Activated CD4-positive, alpha-beta T cell treated with anti-CD3 and anti-CD28 coated beads, Interleukin-10, Interleukin-2, amounts not matched to agents 100 ng/mL and 50 ng/mL, durations not matched to agents 16 hours and 8 hours (primary cell): ENCODE measurements at places on chromosomes 2 and 18.

- no peak for DNase-seq
Observed at GRCh38 chr2:198168651-198169050, 364.3 kb downstream of the PLCL1 start.

- DNase-seq: peak; percentile 70
Observed at GRCh38 chr2:200471324-200471848, 38.5 kb downstream of the KCTD18 start.

DNA sequence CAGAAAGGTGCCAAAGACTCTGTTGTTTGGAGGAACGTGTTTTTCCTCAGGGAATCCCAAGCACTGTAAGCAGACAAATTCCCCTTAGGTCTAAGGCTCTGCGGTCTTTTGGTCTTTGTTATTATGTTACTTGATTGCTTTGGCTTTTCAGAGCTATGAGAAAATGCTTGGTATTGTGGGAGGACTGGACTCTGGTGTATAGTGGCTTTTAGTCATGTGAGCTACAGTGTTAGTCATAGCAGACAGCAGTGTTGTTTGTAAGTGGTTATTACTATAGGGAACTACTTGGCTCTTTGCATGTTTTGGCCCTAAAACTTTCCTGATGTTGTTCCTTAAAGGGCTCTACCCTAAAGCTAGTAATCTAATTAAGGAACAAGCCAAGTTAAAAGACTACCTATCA, 956.2 kb upstream of the LRATD1 start:
- no peak for DNase-seq

DNA sequence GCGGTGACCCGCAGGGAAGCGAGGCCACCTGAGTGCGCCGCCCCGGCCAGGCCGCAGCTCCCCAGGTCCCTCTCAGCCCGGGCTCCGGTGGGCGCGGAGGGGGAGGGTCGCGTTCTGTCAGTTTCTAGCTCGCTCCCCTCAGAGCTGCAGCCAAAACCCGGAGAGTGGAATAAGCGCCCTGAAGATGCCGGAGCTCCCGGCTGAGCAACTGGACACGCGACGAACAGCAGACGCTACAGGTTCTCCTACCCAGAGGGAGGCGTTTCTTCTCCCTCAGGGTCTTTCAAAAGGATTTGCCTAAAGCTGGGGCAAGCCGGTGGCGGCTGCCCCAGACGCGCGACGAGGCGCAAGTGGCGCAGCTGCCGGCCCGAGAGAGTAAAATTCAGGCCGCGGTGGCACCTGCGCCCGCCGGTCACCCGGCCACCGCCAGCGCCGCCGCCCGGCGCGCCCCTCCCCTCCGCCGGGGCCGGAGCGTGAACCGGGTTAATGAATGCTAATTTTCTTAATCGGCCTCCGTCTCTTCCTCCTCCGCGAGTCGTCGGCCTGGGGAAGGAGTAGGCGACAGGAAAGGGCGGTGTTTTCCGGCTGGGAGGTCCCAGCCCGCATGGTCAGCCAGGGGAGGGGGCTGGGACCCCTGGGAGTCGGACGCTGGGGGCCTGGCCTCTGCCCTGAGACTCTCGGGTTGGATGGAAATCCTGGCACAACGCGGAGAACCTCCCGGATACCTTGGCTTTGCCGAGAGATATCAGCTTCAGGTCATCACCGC, 845 bp upstream of the CDC42EP3 start:
- DNase-seq: peak; percentile 61

DNA sequence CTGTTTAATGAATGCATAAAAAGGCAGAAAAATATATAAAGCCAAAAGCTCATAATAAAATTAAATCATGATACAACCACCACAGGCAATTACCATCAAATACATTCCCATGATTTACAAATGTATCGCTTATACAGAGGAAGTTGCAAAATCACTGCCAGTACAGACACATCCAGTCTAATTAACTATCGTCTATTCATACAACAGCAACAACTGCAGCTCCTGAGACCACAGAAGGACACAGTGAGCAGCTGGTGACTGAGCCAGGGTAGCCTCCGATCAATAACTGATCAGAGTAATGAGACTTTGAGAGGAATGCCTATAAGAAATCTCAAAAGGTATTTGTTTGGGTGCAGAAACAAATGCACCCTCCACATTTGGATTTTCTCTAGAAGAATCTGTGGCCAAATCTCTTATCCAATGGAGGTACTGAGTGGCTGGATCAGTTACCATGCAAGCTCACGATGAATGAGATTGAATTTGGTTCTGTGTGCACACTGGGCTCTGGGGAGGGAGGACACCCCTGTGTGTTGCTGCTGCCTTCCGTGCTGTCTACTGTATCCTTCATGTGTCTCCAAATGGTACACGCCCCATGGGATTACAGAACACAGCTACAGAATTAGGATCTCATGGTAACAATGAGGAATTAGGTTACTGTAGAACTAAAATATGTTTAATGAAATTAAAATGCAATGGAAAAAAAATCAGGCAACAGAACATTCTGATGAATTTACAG, 119.6 kb downstream of the MBP start:
- no peak for DNase-seq

DNA sequence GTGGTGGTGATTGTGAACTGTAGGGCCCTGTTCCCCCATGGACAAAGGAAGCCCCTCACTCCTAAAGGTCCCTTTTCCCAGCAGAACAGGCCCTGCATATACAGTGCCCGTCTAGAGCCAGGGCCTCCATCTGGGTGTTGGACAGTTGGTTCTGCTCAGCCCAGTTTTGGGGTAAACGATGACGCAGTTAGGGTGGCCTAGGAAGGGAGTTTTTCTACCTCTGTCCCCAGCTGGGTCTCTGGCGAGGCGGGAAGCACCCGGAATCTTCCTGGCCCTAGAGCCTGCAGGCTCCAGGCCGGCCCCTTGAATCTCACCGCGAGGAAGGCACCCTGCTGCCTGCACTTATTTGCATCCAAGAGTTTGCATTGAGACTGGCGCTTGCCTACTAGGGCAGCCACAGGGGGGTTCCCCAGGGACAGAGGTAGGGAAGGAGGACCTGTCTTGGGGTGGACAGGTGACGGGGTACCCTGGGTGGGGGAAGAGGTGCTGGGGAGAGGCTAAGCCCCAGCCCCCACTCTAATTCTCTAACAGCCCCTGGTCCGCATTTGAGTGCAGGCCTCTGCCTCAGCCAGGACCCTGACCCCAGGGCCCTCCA, 529 bp upstream of the MTA3 start:
- DNase-seq: no peak

DNA sequence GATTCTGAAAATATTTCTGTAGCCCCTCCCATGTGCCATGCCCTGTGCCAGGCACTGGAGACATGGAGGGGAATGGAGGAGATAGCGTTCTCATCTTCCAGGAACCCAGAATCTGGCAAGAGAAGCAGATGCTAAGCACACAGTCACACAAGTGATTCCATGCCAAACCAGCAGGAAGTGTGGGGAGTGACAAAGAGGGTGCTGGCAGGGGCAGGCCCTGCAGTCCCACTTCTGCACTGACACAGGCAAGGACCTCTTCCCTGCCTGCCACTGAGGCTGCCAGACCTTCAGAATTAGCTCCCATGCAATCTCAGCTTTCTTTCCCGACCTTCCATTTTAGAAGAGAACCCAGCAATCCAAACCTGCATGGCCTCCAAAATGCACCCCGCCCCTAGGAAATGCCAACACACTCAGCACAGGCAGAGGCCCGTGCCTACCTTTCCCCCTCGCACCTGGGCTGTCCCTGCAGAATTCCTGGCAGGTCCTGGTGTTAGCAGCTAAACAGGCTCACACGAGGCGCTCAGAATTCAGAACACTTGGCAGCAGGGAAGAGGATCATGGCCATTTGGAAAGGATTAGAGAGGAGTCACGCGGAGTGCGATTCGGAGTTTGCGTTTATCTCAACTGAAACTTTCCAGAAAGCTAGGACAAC, 155.3 kb downstream of the MSH2 start:
- DNase-seq: no peak

- DNase-seq: peak; percentile 7
Observed at GRCh38 chr2:108304975-108305374, 16.3 kb downstream of the SULT1C2 start.

- DNase-seq: no peak
Observed at GRCh38 chr2:231132129-231132528, 7.3 kb upstream of the HTR2B start.

DNA sequence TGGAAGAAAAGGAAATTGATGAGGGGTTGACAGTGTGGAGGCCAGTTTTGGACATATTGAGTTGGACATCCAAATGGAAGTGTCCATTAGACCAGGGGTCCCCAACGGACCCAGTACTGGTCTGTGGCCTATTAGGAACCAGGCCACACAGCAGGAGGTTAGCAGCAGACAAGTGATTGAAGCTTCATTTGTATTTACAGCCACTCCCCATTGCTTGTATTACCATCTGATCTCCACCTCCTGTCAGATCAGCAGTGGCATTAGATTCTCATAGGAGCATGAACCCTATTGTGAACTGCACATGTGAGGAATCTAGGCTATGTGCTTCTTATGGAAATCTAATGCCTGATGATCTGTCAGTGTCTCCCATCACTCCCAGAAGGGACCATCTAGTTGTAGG, 99.1 kb downstream of the MTX2 start:
- DNase-seq: no peak

- DNase-seq: no peak
Observed at GRCh38 chr18:7082671-7083070, 34.9 kb downstream of the LAMA1 start.

GRCh38 chr18:23849141-23849540, 159.9 kb downstream of the LAMA3 start:
- DNase-seq: no peak

DNA sequence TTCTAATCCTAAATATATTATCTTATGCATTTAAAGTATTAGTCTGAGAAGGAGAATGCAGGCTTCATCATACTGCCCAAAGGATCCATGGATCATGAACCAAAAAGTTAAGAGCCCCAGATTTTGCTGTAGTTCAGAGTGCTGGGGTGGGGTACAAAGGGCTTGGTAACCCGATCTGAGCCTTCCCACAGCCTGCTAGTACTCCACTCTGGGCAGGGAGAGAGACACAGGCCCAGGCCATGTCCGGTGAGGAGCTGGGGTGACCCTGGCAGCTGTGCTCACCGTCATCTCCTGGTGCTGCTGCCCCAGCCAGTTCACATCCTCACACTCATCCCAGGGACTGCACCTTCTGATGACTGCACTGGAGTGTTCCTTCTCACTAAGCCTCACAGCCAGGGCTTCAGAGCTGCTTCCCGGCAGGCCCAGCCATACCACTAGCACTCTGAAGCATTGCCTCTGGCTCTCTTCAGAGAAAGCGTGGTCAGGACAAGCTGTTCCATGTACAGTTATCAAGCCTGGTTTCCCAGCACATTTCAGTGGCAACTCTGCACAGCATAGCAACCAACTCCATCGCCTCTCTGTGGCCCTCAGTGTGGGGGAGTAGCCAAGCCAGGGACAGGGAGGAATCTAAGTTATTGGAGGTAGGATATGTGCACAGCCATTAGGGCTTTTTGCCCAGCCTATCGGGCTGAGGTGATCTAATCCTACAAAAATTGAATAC, 189.0 kb upstream of the CTAGE1 start:
- DNase-seq: no peak
